ENCODE measurements at places on chromosomes 1 and 21.
A peak's percentile ranks its signal among the peaks of the same experiment; 100 is the strongest.

DNA sequence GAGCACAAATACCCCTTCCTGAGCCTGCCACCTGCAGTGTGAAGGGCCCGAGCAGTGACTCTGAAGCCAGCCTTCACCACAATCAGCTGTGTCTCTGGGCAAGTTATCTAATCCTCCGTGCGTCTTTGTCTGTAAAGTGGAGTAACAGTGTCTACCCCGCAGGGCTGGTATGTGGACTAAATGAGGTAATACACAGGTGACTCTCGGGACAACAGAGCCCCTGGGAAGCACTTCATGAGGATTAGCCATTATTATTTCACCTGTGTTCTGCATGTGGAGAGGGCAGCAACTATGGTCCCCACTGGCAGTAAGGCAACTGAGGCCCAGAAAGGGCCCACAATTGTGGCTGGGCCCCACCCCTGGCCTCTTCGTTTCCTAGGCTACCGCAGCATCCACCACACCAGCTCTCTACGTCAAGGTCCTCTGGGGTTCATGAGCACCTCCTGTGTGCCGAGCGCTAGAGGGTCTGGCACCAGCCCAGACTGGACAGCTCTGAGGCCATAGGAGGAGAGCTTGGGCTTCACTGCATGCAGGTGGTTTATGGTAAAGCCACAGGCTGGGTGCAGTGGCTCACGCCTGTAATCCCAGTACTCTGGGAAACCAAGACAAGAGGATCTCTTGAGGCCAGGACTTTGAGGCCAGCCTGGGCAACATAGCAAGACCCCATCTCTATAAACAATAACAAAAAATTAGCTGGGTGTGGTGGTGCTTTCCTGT lies 41.3 kb upstream of the LRP8 start:
- no peak for DNase-seq

- no peak for DNase-seq
Measured at GRCh38 chr1:69175053-69175452, 392.7 kb upstream of the LRRC7 start.

- no peak for DNase-seq
Measured at GRCh38 chr1:1098681-1099421, 17.0 kb downstream of the C1orf159 start.

- DNase-seq = no peak
Measured at GRCh38 chr21:33149181-33149580, 79.2 kb downstream of the OLIG1 start.

GRCh38 chr1:30313584-30313983 lies 409.8 kb downstream of the MATN1 start:
- DNase-seq = no peak

- DNase-seq = no peak
Measured at GRCh38 chr1:111422546-111423391, 4.8 kb downstream of the OVGP1 start.

- no peak for DNase-seq
Measured at GRCh38 chr1:167863921-167864279, 50.0 kb downstream of the ADCY10 start.

DNA sequence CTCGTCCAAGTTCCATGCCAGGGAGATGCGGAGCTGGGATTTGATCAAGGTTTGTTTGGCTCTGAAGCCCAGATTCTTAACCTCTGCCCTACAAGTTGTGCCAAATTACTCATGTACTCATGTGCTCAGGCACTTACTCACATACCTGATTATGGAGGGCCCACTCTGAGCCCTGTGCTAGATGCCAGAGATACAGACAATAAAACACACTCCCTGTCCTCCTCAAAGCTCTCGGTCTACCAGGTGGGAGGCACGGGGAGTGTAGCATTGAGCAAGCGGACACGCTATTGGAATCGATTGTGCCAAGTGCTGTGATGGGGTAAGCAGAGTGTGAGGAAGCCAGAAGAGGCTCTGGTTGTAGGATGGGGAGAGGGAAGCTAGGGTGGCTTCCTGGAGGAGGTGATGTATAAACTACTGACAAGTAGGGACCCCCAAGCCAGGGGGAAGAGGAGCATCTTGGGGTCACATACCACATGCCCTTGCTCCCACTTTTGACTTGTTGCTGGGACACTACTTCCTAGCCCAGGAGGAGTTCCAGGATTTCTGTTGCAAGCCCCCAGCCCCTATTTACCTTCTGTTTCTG lies 49.8 kb upstream of the IFNLR1 start:
- DNase-seq = no peak

- no peak for DNase-seq
Measured at GRCh38 chr1:225990705-225991464, 8.3 kb downstream of the SDE2 start.

GRCh38 chr1:69513601-69514000 lies 54.1 kb upstream of the LRRC7 start:
- DNase-seq = no peak

GRCh38 chr21:44418876-44419230 lies 36.5 kb upstream of the LRRC3 start:
- no peak for DNase-seq

DNA sequence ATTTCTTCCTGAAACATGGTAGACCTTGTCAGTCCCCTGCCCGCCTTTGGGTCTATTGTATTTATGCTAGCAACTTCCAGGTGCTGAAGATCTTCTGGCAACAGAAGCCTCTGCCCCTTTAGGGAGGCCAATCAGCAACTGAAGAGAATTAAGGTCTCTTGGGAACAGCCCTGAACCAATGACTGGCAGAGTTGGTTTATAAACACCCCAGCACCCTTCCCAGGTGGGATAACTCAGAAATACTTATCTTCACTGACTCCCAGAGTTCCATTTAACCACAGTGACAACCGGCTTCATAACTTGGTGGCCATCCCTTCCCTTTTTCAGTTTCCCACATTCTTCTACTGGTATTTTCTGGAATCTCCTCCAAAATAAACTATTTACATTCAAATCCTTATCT lies 27.2 kb upstream of the TMCO1 start:
- no peak for DNase-seq

DNA sequence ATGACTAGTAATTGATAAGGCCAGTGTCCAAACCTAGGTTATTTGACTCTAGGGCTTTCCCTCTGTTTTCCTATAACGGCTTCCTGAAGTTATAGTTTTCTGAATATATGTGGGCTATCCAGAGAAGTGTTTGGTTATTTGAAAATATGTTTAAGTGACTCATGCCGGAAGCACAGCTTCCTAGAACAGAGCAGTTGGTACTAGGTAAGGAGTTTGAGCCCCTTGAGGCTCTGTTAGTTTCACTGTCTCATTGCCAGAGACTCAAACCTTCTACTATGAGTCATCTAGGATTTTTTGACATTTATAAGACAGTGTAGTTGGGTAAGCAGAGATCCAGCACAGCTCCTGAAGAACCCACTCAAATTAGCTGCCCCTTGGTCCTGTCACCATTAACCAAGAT lies 27.1 kb upstream of the LEPR start:
- DNase-seq = no peak

DNA sequence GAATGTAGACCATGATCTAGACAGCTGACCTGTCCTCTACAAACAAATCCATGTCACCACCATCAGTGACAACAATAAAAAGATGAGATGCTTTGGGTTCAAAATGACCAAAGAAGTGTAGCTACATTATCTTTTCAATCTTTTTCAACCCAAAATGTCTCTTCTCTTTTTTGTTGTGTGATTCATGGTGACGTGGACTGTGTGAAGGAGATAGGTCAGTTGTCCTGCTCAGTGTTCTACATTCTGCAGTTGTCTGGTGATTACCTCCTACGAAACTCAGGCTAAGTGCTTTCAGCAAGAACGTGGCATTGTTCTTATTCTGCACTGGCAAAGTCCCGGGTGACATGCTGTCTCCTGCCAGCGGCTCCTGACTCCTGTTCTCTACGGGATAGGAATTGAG lies 73.1 kb downstream of the PRKAB2 start:
- DNase-seq = no peak

- DNase-seq = no peak
Measured at GRCh38 chr1:99677416-99677815, 31.5 kb downstream of the PALMD start.

DNA sequence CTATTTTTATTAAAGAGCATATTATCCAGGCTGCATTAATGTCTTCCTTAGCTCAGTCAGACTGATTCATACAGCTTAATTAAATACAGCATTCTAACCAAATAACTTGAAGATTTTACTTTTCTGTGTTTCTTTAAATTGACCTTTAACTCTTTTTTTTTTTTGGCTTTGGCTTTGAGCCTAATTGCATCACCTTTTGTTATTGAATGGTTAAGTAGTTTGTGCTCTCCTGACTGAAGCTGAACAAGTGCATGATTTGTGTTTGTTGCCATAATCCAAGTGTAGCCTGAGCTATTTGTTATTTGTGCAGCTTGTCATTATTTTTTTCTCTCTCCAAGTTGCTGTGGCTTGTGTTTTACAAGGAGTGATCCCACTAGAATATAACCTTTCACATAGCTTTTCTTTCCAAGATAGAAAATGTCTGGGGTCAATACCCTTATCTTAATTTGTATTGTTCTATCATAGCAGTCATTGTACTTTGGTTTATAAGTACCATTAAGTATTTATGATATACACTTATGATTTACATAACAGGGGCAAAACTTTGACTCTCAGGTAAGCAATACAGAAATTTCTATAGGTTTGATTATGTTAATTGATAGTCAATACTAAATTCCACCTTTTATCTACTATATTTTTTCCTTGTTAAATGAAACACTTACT lies 31.6 kb downstream of the CDC14A start:
- no peak for DNase-seq

GRCh38 chr1:203026666-203027663 lies 674 bp downstream of the PPFIA4 start:
- no peak for DNase-seq

DNA sequence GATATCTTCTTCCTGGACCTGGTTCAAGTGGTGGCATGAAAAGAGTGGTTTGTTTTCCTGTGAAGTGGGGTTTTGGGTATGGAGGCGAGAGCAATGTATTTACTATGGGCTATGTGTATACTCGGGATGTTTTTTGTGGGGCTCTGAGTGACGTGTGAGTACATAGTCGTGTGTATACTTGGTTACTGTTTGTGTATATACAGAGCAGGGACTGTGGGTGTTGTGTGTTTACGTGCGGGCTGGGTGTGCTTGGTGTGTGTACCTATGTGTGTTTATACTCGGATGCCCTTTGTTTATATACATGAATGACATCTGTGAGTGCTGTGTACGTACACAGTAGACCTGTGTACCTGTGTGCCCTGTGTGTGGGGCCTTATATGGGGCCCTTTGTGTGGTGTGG lies 50.0 kb downstream of the YARS1 start:
- DNase-seq = no peak

DNA sequence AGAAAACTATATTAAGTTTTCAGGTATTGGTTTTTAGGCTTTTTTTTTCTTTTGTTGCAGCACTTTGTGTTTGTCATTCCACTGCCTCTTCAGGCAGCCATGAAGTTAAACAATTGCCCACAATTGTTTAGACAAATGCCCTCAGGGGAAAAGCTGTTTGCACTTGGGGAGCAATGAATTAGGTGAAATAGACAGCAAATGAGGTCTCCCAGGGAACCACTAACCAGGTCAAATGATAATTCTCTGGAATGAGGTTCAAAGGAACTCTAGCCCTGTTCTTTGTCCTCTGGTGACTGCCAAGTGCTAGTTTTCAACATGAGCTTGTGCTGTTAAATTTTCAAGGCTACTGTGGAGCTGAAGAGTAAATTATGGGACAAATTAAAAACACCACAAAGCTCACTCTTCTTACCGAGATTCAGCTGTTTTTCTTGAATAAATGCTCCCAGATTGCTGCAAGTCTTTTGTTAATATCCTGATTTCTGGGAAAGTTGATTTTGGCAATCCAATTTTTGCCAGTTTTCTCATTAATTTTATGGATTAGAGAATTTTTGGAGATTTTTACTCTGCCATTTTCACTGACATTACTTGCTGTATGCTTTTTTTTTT lies 15.1 kb upstream of the MAB21L3 start:
- no peak for DNase-seq

- DNase-seq = peak; percentile 29
Measured at GRCh38 chr1:220690140-220691052, at the start of gene C1orf115. Gene C1orf115, plus strand, starts transcription at chr1:220690363. Its CDS starts 40 bp downstream, at chr1:220690403.

GRCh38 chr1:5954964-5955363 lies 37.3 kb downstream of the NPHP4 start:
- no peak for DNase-seq

- DNase-seq = no peak
Measured at GRCh38 chr1:61568460-61569302, 156.3 kb downstream of the TM2D1 start.

DNA sequence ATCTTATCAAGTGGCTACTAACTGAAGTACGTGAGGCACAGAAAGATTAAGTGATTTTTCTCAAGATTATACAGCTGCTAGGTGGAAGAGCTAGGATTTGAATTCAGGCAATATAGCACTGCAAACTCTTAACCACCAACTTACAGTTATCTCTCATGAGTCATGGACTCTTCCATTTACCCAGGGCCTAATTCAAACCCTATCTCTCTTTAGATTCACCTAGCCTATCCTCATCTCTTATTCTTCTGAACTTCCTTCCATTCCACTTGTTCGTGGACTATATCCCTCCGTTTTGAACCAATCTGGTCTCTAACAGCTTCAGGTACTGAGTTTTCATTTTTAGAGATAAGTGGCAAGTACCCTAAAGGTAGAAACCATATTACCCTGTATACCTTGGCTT lies 92.8 kb upstream of the DMRTA2 start:
- no peak for DNase-seq

- DNase-seq = no peak
Measured at GRCh38 chr1:200048244-200048643, 20.7 kb downstream of the NR5A2 start.

DNA sequence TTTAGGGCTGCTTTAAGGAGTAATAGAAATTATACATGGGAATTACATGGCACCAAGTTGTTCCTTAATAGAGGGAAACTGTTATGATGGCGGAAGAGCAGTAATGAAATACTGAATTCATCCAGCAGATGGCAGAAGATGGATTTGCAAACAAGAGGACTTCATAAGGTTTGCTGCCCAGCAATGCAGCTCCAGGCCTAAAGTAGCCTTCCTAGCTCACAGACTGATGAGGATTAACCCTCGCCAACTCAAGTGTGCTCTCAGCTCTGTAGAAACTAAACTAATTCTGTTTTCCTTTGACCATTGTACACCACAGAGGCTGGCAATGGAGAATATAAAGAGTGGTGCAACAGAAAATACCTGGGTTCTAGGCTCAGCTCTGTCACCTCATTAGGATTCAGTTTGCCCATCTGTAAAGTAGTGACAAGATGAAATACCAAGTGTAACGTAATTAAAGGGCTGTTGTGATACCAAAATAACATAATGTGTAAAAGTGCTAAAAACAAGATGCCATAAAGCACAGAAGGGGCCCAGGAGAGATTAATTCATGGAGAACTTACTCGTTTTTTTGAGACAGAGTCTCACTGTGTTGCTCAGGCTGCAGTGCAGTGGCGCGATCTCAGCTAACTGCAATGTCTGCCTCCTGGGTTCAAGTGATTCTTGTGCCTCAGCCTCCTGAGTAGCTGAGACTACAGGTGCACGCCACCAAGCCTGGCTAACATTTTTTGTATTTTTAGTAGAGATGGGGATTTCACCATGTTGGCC lies 102.4 kb upstream of the SERBP1 start:
- peak; percentile 57 for DNase-seq

DNA sequence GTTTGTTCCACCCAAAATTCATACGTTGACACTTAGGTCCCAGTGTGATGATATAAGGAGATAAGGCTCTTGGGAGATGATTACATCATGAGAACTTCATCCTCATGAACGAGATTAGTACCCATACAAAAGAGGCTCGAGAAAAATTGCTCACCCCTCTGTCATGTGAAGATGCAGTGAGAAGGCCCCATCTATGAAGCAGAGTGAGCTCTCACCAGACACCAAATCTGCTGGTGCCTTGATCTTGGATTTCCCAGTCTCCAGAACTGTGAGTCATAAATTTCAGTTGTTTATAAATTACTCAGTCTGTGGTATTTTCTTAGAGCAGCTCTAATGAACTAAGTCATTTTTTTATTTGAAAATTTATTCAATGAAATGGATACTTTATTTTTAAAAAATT lies 42.6 kb upstream of the USP25 start:
- DNase-seq = no peak

GRCh38 chr1:233102341-233102740 lies 151.9 kb downstream of the NTPCR start:
- no peak for DNase-seq

All from hematopoietic multipotent progenitor cell treated with erythropoietin and hydrocortisone succinate and interleukin-3 and kit ligand, for 15 days (in vitro differentiated cells).